ENCODE measurements at places on chromosomes 5 and 9.

GRCh38 chr5:13278811-13279210 lies 665.7 kb downstream of the DNAH5 start:
- no peak for DNase-seq

- DNase-seq: peak; percentile 53
Observed at GRCh38 chr5:73274121-73274520, 101.1 kb downstream of the TMEM174 start.

GRCh38 chr5:66362687-66363086 lies 218.6 kb downstream of the SREK1 start:
- no peak for DNase-seq

- DNase-seq: no peak
Observed at GRCh38 chr9:126504086-126504976, 109.4 kb upstream of the LMX1B start.

DNA sequence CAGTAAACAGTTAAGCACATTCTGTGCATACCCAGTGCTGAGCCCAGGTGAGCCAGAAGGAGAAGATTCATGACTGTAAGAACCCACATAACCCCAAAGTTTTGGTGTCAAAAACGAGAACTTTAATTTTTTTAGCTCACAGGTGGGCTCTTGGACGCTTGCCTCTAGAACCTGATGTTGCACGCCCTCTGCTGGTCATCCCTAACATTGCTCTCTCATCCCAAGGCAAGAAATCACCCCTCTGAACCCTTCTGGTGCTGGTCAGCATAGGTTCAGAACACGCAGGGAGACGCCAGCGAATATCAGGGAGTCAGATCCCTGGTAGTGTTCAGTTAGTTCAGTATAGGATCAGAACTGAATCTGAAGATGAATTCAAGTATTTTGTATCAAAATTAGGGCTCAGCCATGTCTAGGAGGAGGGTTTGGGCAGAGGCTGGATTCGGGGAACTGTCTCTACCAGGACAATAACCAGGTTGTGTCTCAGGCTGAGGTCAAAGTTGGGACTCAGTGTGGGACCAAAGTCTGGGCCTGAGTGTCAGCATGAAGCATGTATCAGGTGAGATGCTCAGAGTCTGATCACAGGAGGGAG lies 4.1 kb upstream of the DNAJB5 start:
- DNase-seq: peak; percentile 79

Measured in adipocyte (in vitro differentiated cells).